ENCODE measurements at places on chromosomes 3 and 15.

GRCh38 chr15:56648311-56648710 is 85.0 kb downstream of the ZNF280D start:
- DNase-seq = no peak

DNA sequence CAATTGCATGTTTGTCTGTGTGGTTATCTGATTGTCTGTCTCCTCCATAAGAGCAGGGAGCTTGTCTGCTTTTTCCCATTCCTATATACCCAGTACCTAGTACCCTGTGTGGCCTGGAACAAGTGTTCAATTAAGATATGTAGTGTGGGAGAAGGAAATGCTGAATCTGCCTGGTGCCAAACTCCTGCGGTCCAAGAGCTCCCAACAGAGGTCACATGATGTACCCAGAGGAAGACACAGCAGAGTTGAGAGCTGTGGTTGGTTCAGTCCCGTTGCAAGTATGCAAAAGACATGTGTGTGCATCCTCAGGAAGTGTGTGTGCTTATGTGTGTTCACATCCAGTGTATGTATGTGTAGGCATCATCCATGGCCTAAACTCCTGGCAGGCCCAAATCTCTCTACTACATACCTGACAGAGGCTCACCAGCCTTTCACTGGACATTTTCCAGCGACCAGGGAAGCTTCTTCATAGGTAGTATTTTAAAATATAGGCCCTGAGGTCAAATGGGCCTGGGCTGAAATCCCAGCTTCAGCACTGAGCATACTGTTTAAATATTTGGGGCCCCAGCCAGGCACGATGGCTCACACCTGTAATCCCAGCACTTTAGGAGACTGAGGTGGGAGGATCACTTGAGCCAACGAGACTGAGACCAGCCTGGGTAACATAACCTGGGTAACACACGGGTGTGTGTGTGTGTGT is 34.0 kb upstream of the ITGA11 start:
- no peak for DNase-seq

- no peak for DNase-seq
Measured at GRCh38 chr3:144840866-144841265, 869.2 kb downstream of the DIPK2A start.

DNA sequence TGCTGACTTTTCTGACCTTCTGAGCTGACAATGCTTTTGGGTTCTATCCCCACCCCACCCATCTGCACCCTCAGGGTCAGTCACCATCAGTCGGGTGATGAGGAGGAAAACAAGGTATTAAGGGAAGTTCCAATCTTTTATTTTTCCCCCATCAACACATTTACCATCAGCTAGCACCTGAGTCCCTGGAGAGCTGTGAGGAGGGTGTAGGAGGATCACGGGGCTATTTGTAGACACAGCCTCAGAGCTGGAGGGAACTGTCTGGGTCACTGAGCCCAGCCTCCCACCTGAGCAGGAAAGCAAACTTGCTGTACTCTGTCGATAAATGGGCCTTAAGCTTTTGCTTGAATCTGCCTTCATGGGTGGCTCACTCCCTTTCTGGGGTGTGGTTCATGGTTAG is 24.8 kb upstream of the ZFAND6 start:
- no peak for DNase-seq

- DNase-seq = no peak
Measured at GRCh38 chr3:63441262-63441661, 163.2 kb downstream of the SYNPR start.

DNA sequence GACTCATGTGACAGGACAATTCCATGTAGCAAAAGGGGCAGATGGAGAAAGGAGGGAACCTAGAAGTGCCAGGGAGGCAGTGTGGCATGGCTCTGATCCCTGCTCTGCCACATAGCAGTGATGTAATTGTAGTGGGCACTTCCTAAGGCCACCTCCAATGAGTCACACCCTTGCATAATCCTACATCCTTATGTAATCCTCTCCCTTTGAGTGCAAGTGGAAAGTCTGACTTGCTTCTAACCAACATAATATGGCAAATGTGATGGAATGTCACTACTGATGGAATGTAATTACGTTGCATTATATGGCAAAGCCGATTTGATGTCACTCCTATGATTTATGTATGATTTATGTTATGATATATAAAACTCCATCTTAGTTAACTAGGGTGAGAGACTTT is 72.9 kb upstream of the ATP2C1 start:
- peak; percentile 83 for DNase-seq

GRCh38 chr3:187848401-187848800 is 103.1 kb upstream of the BCL6 start:
- no peak for DNase-seq

DNA sequence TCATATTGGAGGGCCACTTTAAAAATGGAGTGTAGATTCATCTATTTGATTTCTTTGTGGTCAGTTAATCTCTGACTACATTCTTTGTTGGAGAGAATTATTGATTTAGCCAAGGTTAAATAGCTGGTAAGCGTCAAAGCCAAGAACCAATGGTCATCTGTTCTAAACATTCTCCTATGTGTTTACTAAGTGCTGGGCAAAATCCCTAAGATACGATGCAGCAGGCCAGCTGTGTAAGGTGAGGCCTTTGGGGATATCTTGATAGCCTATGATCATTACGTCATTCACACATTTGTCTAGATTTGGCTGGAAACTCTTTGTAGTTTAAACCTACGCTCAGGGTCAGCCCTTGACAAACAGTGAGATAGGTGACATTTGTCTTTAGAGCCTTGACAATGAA is 236.2 kb downstream of the NR1D2 start:
- DNase-seq = no peak

- no peak for DNase-seq
Measured at GRCh38 chr15:59354417-59355031, 18.1 kb downstream of the MYO1E start.

- DNase-seq = no peak
Measured at GRCh38 chr3:109191421-109191820, 54.9 kb downstream of the C3orf85 start.

GRCh38 chr3:171801738-171802589 is 8.3 kb downstream of the PLD1 start:
- DNase-seq = no peak

DNA sequence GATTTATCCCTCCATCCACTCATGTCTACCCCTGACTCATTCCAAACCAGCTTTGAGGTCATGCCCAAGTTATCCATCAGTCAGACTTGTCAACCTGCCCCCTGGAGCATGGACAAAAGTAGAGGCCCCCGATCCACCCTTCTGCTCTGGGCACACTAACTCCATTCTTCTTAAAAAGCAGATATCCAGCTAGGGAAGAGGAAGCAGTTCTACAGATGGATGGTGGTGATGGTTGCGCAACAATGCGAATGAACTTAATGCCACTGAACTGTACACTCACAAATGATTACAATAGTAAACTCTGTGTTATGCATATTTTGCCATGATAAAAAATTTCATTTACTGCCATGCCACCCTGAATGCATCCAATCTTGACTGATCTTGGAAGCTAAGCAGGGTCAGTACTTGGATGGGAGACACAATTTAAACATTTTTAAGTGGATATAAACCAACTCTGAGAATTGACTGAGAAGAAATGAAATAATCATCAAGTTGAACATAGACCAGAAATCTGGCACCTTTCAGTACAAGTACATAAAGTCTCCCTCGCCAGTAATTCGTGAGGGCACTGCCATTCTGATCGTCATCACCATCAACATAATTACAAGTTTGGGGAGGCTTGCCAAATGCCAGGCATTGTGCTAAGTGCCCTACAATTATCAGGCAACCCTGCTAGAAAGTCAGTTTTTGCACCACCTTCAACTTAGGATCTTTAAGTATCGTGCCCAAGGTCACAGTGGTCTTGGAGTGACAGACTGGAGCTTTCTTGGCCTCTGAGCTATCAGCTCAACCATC is 124.8 kb downstream of the ATP10A start:
- no peak for DNase-seq

GRCh38 chr3:121750087-121750415 is 510 bp upstream of the GOLGB1 start:
- no peak for DNase-seq

GRCh38 chr15:26630857-26631256 is 142.0 kb downstream of the GABRB3 start:
- no peak for DNase-seq

DNA sequence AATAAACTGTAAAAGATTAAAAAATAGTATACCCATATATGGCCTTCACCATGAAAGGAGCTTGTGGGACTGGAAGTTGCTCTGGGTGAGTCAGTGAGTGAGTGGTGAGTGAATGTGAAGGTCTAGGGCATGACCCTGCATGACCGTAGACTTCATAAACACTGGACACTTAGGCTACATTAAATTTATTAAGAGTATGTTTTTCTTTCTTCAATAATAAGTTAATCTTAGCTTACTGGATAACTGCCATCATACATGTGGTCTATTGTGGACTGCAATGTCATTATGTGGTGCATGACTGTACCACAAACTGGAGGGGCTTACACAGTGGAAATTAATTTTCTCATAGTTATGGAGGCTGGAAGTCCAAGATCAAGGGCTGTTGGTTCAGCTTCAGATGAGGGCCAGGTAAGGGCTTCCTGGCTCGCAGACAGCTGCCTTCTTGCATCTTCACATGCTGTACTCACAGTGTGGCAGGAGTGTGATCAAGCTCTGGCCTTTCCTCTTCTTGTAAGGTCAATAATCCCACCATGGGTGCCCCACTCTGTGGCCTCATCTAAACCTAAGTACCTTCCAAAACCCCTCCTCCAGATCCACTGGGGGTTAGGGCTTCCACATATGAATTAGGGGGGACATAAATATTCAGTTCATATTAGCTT is 40.8 kb upstream of the PRR23E start:
- no peak for DNase-seq

- DNase-seq = no peak
Measured at GRCh38 chr15:92023965-92024364, 170.5 kb downstream of the SLCO3A1 start.

GRCh38 chr3:61110576-61110975 is 140.7 kb downstream of the FHIT start:
- DNase-seq = no peak

GRCh38 chr3:140545756-140546155 is 132.1 kb upstream of the TRIM42 start:
- no peak for DNase-seq

DNA sequence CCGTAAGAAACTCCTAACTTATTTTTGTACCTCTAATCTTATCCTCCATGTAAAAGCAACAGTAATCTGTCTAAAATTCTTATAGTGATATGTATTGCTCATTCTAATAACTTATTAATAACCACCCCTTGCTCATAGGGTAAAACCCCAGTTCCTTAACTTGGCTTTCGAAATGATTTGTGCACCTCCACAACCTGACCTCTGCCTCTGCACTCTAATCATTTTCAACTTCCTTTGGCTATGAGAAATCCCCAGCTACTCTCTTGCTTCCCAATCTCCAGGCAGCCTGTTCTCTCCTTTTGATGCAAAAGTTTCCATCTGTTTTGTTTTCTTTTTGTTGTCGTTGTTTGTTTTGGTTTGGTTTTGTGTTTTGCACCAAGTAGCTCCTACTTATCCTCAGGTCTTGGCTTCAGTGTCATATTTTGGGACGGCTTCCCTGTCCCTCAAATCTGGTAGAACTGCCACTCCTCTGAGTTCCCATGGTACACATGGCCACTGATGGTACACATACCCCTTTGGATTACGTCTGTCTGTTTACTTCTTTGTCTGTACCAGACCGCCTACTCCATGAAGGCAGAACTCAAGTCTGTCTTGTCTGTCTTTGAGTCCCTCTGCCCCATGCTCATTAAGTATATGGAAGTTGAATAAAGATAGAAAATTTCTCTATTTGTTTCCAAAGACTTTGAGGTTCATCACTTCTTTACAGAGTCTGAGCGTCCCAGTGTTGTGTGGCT is 105.6 kb upstream of the TGFBR2 start:
- no peak for DNase-seq

GRCh38 chr3:57077630-57078343 is 17.3 kb downstream of the SPATA12 start:
- DNase-seq = no peak

DNA sequence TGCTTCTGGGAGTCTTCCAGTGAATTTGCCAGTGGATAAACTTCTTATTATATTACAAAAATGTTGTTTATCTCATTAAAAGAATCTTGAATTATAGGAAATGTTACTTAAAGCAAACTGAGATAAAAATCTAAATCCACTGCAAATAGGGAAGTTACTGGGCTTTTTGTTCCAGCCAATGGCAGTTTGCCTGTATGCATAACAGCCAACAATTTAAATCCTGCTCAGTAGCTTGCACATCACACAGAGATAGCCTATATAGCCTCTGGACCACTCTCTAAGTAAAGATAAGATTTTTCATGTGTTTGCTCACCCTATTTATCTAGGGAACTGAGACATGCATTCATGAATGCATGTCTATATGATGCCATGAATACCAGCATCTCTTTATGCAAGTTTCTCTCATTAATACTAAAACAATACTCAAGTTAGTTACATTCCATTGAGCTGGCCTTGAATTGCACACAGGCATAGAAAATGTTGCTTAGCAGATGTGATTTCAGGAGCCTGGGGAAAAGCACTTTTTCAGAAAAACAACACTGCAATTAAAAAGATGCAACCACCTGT is 92.1 kb upstream of the GPR149 start:
- DNase-seq = no peak

DNA sequence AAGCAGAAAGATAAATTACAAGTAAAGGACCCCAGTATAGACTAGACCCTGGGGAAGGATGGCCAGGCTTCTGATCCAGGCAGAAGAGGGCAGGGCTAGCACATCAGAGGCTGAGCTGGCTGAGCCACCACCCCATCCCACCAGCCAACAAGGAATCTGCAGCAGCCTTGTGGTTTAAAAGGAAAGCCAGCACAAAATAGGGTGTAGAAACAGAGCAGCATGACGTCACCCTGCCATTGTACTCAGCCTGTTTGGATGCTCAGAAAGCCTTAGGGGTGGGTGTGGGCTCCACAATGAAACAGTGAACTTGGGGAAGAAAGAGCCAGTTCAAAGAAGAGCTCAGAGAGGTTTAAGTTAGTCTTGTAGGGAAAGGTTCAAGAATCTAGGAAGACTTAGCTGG is 28.2 kb downstream of the DUOX1 start:
- DNase-seq = peak; percentile 76

GRCh38 chr3:194269610-194270145 is 81.5 kb downstream of the CPN2 start:
- DNase-seq = no peak

DNA sequence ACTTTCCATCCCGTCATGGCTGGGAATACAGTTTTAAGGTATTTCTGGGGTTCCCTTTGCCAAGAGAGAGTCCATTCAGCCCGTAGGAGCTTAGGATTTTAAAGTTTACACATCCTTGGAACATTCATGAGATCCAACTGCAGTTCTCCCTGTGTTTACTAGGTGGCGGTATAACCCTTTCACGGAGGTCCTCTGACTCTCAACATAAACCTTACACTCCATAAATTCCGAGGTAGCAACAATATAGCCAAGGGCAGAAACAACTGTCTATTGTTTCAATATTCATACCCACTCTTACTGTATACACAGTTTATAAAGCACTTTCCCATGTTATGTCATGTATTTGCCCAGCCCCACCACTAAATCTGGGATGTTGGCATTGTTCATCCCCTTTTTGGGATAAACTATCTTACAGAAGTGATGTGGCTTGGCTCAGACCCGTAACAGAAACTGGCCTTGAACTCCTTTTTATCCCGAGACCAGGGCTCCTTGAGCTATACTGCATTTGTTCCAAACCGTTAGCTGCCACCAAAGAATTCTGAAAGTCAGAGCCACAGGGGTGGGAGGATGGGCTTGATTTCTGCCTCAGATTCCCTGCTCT is 69.2 kb upstream of the COL6A5 start:
- peak; percentile 4 for DNase-seq

- DNase-seq = no peak
Measured at GRCh38 chr15:66220601-66221000, 32.9 kb downstream of the MEGF11 start.

Measured in keratinocyte (primary cell).